ENCODE measurements at places on chromosomes 3 and 15.

DNA sequence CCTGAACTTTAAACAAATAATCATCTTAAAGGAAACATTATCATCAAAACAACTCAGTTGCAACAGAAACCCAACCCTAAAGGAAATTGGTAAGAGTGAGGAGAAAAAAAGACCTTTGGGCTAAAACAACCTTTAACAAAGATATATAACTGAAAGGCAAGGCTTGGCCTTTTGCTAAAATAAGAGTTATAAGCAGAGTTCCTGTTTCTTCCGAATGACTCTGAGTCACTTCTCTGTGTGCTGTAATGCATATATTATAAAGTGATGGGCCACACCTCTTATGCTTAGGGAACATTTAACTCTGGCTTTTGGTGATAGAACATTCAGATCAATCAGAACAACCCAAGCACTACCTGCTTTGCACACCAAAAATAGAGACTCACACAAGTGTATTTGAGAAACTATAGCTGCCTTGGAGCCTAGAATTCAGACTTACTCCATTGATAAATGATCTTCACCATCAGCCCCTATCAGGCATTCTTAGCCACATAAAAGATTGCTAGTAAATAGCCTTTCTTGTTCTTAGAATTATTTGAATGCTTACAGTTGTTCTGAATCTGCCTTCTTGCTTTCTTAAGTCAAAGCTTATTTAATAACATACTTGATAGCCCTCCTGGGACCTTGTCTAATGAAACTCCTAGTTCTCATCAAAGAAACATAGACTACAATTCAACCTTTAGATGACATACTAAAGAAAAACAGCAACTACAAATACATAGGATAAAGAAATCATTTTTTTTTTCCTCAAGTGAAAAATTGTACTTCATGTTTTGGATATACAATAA lies 294.2 kb upstream of the SEMA6D start:
- DNase-seq: no peak

DNA sequence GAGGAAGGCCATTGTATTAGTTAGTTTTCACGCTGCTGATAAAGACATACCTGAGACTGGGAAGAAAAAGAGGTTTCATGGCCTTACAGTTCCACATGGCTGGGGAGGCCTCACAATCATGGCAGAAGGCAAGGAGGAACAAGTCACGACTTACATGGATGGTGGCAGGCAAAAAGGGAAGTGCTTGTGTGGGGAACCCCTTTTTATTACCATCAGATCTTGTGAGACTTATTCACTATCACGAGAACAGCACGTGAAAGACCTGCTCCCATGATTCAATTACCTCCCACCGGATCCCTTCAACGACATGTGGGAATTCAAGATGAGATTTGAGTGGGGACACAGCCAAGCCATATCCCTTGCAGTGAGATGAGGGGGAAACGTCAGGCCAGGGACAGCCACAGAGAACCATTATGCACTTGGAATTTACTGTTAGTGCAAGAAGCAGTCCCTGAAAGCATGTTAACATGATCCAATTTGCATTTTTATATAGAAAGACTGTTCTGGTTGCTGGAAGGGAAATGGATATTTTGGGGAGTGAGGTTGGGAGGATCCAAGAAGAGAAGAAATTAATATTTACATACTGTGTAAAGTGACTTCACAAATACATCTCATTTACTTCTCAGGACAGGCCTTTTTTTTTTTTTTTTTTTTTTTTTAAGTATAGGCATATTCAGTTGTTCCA lies 87.1 kb downstream of the ARNT2 start:
- DNase-seq: no peak

DNA sequence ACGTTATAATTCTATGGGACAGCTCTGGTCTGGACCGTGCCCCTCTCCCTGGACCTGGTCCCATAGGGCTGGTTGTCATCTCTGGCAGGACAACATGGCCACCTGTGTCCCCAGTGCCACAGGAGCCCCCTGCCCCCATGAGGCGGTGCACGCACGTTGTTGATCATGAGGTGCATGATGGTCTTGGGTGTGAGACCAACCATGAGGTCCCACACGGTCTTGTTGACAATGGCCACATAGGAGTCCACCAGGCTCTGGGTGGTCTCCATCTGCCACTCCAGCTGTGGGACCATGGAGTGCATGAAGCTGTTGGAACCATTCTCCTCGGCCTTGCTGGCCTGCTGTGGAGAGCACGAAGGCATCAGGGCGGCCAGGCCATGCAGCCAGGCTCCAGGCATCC lies 19.7 kb downstream of the GOLGA6D start:
- DNase-seq: no peak

DNA sequence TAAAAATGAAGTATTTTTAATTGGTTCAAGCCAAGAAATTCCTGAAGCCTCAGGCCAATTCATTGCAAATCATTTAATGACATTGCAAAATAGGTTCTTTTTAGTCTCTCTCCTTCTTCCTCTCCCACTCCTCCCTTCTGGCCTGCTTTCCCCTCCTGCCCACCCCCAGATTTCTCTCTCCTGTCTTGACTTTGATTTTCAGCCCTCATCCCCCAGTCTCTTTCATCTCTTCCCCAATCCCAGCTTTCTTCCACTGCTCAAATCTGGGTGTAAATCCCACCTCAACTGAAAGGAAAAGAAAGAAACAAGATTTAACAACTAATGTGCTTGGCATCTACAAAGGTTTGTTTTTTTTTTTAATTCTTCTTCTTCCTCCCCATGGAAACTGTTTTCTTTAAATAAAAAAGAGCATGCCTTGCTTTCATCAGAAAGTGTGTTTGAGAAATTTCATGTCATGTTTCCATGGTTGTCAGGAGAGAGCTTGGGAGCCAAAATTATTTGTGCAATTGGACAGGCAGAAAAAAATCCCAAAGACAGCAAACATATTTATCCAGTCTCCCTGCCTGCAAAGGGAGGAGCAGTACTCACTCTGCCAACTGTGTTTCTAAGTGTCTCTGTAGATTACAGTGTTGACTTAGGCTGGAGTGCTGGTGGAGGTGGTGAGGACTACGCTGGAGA lies 50.4 kb downstream of the BOC start:
- DNase-seq: no peak

DNA sequence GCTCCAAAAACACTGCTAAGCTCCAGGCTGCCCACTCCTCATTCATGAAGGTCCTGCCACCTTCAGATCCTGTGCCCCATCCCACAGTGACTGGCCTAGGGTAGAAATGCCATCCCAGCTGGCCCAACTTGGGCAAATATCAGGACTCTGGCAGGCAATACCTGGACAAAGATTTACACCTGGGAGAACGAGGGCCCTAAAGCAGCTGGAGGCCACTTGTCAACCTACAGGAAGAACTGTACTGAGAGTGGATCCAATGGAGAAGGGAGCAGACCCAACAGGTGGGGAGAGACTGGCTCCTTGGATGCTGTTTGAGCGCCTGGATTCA lies 57.1 kb upstream of the GATA2 start:
- DNase-seq: no peak

DNA sequence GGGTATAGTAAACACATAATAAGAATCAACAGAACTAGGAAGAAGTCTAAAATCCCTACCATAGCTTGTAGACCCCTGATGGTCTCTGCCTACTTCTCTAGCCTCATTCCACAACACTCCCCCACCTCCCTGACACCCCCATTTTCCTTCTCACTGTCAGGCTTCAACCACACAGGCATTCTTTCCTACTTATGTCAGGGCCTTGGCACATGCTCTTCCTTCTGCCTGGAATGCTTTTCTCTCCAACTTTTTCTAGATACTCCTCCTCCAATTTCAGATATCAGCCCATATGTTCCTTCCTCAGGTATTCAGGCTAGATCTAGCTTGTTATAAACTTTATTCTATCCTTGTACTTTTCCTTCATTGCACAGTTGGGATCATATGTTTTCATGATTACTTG lies 106.0 kb upstream of the MRPL3 start:
- no peak for DNase-seq

DNA sequence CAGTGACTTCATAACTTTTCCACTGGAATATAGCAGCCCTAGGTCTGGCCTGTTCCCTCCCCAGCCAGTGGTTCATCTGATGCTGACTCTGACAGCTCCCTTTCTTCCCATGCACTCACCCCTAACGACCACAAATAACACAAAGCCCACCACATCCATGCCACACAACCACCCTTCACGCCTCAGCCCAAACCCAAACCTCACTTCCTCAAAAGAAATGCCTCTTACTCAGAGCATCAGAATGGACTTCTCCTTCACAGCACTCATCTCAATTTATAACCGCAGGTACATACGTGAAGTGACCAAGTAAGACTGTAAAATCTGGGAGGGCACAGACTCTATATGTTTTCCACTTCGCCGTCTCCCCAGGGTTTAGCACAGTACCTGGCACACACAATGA lies 1.1 kb downstream of the RBSN start:
- no peak for DNase-seq

GRCh38 chr3:42686832-42687650 lies 1.7 kb downstream of the KLHL40 start:
- no peak for DNase-seq

- no peak for DNase-seq
Observed at GRCh38 chr3:59940718-59941117, 890.9 kb upstream of the CFAP20DC start.

- DNase-seq: peak; percentile 48
Observed at GRCh38 chr15:91849749-91850161, 3.8 kb upstream of the SLCO3A1 start.

- no peak for DNase-seq
Observed at GRCh38 chr3:101940521-101941317, 91.4 kb downstream of the NFKBIZ start.

- DNase-seq: no peak
Observed at GRCh38 chr3:77053795-77054194, 13.9 kb downstream of the ROBO2 start.

- peak; percentile 52 for DNase-seq
Observed at GRCh38 chr15:37891766-37892368, 42.6 kb upstream of the TMCO5A start.

DNA sequence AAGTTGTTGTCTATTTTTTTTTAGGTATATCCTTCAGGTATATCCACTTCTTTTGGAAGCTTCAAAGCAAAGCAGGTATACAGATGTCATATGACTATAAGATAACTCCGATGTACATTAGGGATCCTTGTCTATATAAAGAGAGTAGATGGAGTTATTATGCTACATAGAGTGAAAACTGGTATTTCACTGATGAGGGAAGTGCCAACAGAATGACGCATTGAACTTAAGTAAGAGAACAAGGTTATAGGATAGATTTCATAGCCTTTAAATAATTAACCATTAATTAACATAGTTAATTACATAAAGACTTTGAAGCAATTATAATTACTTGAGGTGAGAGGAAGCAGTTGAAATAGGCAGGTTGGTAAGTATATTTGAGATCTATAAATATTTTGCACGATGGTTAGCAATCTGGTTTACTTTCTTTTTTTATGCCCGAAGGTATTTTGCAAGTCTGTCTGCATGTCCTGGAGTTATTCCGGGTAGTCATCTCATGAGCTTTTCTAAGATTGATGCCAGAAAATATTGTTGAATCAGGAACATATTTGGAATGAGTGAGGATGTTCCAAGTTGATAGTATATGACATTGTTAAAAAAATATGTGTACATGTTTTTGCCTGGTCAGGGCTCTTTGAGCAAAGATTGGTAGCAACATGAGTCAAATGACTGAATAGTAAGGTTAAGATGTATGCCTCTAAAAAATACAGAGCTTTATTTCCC lies 299.5 kb upstream of the KCNMB2 start:
- DNase-seq: no peak

- no peak for DNase-seq
Observed at GRCh38 chr3:156307704-156308103, 187.3 kb downstream of the KCNAB1 start.

DNA sequence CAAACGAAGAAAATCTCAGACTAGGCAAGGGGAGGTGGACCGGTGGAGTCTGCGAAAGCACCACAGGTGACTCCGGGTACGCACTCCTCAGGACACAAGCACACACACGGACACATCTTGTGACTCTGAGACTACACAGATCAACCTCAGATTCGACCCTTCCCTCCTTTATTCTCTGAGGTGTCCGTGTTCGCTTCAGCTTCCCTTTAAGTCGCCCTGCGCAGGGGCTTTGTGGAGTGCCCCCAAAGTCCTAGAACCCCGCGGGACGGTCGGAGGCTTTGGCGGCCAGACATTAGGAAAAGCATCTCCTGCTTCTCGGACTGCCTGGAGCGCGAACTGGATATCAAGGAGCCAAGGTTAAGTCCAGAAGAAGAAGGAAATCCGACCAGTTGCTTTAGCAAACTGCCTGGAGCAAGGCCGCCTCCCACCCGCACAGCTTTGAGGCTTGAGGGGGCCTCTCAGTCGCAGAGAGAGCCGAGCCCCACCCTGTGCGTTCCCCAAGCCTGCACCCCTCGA lies 730 bp downstream of the DGKG start:
- DNase-seq: no peak

DNA sequence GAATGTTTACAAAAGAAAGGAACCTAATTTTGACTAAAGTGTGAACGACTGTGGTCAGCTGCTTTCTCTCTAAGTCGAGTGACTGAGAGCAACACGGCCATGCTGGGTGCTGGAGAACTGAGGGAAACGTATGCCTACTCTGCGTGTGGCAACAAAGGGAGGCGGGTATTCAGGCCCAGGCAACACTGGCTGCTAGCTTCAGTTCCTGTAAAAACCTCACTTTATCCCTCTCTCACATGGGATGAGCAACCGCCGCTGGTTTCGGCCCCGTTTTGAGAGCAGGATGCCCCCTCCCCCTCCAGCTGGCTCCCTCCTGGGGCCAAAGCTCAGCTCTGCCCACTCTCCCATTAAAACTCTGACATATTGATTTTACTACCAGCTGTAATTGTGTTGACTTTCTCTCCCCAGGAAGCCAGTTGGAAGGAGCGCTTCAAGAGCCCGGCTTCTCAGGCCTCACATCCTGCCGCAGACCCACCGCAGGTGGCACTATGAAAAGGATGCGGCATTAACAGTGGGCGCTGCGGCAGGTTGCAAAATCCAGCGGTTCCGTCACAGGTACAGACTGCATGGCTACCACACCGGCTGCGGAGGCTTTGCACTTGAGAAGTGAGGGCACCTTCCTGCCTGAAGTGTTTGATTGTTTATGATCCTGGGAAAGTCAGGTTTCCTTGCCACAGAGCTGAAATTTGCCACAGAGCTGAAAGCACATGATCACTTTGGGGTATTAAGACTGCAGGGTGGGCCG lies 12.7 kb downstream of the PLXND1 start:
- DNase-seq: no peak

DNA sequence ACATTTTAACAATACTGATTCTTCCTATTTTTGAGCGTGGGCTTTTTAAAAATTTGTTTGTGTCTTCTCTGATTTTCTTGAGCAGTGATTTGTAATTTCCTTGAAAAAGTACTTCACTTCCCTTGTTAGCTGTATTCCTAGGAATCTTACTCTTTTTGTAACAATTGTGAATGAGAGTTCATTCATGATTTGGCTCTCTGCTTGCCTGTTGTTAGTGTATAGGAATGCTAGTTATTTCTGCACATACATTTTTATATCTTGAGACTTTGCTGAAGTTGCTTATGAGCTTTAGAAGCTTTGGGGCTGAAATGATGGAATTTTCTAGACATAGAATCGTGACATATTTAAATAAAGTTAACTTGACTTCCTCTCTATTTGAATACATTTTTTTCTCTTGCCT lies 582.8 kb upstream of the BCHE start:
- DNase-seq: no peak

Measured in NCI-H1694 (cell line).